ENCODE measurements at places on chromosomes 2 and 18.

DNA sequence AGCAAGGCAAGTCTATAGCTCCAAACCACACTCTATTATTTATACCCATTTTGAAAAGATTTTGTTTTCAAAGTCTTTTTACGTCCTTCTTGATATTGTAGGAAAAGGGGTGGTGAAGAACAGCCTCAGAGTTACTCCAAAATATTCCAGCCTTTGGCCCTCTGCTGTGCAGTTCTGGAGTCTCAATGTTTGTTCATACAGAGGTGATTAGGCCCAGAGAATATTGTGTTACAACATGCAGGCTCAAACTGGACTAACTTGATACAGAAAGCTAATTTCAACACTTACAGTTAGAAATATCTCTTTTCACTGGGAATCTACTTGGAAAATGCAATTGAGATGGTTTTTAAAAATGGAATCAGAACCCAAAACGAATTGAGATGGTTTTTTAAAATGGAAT lies 40.4 kb upstream of the SLC25A52 start:
- DNase-seq: no peak

- no peak for DNase-seq
Measured at GRCh38 chr2:128325611-128326181, 7.0 kb upstream of the HS6ST1 start.

GRCh38 chr2:134146620-134147019 lies 107.3 kb upstream of the MGAT5 start:
- DNase-seq: no peak

DNA sequence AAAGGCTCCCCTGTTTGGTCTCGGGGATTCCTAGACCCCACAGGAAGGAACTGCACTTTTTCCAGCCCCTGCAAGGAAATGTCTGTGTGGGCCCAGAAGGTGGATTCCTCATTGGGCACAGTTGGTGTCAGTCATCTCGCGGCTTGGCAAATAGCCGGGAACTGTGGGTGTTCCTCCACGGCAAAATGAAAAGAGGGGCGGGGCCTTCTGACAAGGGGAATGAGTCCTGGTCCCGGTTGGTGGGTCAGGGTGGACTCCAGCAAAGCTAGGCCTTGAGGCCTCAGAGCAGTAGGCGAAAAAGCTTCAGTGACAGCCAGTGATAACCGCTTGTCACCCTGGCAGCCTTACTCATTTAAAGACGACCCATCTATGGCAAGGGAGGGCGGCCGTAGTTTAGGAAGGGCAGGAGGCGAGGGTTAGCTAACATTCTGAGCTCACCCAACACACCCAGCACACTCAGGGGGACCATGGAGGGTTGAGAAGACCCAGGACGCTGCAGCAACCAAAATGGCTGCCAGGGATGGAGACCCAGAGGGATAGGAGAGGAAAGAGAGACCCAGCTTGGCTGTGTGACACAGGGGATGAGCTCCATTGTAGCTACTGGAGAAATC lies 16.5 kb downstream of the SLC4A3 start:
- DNase-seq: no peak

DNA sequence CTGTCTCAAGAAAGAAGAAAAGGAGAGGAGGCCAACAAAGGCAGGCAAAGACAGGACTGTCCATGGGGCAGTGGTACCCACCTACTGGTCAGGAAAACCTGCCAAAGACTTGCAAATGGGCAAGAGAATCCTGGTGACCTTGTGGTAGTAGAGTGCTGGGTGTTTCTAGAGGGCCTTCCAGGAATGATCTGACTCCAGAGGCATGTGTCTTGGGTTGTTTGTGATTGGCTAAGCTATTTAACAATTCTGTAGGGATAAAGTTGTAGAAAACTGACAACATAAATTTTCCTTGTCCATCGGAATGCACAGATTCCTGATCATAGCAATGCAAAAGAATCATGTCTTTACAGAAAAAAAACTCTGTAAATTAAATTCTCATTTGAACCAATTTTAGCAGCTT lies 68.5 kb upstream of the ZNF532 start:
- DNase-seq: no peak

GRCh38 chr18:59455728-59456276 lies 96.7 kb upstream of the LMAN1 start:
- DNase-seq: no peak

GRCh38 chr2:46837704-46838103 lies 77.9 kb downstream of the MCFD2 start:
- DNase-seq: no peak

- no peak for DNase-seq
Measured at GRCh38 chr2:114631146-114631545, 188.7 kb downstream of the DPP10 start.

GRCh38 chr18:45384137-45384961 lies 230.9 kb upstream of the SLC14A2 start:
- peak; percentile 20 for DNase-seq

DNA sequence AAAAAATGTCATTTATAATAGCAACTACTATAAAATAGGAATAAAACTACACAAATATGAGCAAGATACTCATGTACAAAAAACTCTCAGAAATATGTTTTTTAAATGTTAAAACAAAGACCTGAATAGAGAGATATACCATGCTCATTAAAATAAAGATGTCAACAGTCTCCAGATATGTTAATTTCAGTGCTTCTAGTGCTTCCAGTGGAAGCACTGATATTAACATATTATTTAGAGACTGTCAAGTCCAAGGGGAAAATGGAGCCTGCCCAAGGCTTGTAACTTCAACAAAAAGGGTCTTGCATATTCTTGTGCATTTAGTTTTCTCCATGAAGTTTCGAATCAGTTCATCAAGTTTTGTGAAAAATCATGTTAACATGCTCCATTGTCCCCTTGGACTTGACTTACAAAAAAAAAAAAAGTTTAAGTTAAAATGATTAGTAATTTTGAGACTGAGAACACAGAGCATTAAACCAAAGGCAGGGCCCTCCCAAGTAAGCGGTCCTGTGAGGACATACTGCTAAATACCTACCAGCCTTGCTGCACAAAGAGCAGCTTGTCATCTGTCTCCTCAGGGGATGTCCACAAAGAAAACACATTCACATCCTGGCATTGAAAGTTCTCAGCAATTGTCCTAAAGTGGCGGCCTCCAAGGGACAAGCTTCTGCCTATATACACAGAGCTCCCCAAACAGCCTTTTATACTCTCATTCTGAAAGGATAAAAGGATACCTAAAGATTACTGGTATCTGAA lies 501.9 kb upstream of the CHAC2 start:
- no peak for DNase-seq

GRCh38 chr2:104855221-104856085 lies 1.5 kb downstream of the POU3F3 start:
- no peak for DNase-seq

- DNase-seq: no peak
Measured at GRCh38 chr2:15284614-15285013, 276.5 kb downstream of the NBAS start.

GRCh38 chr2:184830531-184830930 lies 232.2 kb downstream of the ZNF804A start:
- no peak for DNase-seq

DNA sequence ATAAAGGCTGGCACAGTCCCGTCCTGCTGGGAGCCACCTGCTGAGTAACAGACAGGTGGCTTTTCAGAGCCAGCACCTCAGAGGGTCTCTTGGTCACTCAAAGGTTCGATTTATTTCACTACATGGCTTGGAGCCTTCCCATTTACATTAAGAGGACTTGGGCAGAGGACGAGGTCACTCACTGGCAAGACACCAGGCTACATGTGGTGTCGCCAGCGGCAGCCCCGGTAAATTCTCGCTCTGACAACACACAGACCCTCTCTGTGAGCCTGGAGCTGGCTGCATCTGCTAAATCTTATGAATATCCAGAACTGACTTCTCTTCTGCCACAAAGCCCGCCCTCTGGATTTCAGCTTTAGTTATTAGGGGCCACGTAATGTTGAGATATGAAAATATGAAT lies 254.7 kb downstream of the VAPA start:
- DNase-seq: no peak

DNA sequence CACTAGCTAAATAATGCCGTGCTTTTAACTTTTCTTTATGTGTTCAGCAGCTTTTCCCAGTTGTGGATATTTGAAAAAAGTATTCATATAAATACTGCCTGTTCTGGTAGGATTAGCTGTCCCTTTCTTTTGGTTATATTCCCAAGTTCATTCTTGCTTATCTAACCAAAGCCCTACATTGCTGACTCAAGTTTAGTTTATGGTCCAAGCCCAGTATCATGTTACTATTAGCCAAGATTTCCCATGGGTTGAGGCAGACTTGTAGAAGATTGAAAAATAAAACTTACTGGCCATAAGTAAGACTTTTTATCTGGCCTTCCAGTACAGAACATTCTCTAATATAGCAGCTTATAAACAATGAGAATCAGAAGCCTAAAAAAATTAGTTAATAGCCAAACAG lies 49.7 kb upstream of the NFE2L2 start:
- no peak for DNase-seq

DNA sequence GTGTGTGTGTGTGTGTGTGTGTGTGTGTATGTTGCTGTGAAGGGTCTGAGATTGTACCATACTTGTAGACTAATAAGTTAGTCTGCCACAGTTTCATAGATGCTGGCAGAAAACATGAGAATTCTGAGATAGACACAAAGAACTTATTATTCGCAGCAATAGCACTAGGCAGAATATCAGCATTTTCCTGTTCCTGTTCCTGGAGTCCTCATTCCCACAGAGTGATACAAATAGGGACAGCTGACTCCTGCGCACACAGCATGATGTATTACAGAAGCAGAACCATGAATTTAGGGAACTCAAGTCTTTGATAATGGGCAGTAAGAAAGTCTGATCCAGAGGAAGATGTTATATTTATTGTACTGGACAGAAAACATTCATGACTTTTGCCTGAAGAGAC lies 1466.3 kb downstream of the DPP10 start:
- DNase-seq: no peak

GRCh38 chr2:176039375-176039774 lies 37.3 kb upstream of the LNPK start:
- DNase-seq: no peak

DNA sequence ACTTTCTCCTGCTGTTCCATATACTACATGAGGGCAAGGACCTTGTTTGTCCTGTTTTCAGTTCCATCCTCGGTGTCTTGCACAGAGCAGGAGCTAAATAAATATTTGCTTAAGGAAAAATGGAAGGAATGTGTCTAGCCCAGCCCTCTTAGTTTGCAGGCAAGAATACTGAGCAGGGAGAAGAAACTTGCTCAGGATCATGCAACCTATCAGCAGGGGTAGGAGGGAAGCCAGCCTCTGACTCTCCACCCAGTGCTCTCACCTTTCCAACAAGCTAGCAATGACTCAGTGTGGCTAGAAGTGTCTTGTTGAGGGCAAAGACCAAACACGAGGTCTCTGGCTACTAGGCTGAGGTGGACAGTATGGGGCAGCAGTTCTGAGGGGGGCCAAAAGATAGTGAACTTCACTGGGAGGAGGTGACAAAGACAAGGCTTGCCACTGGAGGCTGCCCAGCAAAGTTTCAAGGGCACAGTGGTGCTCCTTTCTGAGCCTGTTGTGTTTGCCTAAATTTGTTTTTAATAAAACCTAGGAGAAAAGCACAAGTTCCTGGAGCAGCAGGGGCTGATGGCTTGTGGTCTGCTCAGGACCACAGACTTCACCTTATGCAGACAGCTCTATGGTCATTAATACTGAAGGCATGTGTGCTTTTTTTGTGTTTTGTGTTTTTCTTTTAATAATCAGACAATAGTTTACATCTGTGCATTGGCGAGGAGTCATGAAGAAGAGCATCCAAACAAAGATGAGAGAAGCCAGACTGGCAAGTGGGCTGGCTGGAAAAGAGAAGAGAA lies 49.1 kb upstream of the CTAGE1 start:
- DNase-seq: no peak
